ENCODE measurements at places on chromosomes 3 and 15.

DNA sequence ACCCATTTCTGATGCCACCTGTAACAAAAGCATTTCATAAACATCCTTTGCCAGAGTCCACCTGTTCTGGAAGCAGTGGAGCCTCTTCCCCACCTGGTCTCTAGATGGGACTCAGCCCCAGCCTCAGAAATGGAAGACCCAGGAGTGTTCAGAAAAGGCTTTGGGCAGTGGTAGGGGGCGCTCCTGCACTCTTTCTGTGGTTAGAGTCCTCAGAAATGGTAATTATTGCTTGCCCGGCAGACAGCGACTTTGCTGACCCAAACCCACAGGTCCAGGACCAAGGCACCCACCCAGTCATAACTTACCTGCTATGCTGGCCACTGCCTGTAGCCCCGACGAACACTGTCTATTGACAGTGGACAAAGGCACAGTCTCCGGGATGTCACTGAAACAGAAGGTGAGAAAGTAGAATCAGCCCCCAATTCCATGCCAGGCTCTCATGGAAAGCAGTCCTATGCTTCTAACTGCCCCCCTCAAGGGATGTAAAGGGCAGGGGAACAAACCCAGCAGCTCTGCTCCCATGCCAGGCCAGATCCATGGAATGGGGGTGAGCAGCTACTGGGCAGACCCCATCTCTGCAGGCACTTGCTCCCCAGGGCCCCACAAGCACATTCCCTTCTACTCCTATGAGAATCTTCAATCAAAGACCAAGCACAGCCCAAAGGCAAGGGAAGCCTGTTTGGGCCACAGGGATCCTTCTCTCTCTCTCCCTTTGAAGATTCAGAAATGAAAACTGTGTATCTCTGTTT lies 5.1 kb downstream of the ACAA1 start:
- no peak for DNase-seq

DNA sequence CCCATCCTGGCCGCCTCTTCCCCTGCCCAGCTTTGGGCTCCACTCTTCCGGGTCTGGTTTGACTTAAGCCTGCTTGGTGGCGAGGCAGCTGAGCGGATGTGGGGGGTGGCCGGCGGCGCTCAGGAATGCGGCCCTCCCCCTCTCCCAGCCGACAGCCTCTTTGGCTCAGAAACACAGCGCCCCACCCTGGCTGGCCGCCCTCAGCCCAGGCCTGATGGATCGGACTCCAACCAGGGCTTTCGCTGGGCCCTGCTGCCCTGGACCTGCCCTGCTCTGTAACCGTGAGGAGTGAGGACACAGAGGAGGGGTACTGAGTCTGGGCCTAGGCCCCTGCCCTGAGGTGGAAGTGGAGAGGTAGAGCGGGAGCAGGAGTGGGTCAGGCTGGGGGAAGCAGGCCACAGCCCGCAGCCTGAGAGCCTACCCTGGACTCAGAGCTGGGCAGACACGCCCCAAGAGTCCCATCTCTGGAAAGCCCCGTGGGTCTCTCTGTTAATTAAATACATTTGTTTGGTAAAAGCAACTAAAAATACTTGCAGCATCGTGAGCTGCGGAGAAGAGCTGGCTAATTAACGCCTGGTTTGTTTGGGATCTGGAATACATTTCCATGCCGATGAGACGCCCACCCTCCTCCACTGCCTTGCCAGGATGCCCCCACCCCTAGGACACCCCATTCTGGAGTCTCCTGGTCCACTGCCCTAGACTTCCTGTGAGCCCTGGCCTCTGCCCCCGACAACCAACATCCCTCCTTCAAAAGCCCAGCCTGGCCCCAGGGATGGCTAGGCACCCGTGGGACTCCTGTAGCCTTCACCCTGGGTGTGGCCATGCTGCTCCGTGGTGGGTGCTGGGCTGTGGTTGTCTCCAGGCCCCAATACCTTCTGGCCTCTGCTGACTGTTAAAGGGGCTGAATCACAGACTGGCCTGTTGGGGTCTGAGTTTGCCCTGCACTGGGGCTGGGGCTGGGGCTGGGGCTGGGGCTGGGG lies 19.6 kb downstream of the PLXNA1 start:
- peak; percentile 84 for DNase-seq

- DNase-seq: peak; percentile 34
Measured at GRCh38 chr3:12758025-12758781, 856 bp downstream of the TMEM40 start.

- no peak for DNase-seq
Measured at GRCh38 chr3:159146856-159147435, 345.1 kb downstream of the MFSD1 start.

GRCh38 chr3:156685752-156686151 lies 11.4 kb downstream of the TIPARP start:
- no peak for DNase-seq

DNA sequence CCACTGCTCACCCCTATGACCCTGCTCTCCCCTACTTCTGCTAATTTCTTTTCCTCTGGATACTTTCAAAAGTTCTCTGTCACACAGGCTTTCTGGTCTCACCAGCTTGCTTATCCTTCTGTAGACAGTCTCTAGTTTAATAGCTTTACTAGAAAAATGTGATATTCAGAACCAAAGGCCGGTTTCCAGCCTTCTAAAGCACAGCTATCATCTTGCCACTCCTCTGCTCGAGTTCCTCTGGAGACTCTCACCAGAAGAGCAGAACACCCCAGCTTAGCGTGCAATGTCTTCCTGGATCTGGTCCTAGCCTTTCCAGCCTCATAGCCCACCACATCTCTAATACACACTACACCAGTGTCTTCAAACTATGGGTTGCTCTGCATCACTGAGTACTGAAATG lies 1.8 kb upstream of the VPS8 start:
- no peak for DNase-seq

DNA sequence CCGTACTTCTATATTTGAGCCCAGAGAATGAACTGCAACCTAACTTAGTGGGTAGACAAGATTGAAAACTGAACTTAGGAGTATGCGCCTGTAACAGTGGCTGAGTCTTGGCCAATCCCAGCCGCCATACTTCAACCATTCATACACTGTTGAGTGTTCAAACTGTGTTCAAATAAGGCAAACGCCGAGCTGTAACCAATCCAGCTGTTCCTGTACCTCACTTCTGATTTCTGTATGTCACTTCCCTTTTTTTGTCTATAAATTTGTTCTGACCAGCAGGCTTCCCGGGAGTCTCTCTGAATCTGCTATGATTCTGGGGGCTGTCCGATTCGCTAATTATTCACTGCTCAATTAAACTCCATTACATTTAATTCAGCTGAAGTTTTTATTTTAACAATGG lies 58.6 kb upstream of the TPM1 start:
- no peak for DNase-seq

DNA sequence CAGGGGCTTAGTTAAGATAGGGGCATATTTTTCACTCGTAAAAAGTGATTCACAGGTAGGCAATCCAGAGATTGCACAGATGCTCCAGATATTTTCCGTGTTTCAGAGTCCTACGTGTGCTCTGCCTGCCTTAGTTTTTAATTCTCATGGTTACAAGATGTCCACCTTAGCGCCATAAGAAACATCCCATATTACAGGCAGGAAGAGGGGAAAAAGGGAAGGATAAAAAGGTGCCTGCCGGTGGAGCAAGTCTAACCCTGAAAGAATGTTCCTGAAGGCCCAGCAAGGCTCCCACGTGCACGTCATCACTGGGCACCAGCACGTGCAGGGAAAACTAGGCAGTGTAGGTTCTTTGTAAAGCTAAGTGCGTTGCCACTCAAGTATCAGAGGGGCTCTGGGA lies 10.1 kb upstream of the MOBP start:
- no peak for DNase-seq

DNA sequence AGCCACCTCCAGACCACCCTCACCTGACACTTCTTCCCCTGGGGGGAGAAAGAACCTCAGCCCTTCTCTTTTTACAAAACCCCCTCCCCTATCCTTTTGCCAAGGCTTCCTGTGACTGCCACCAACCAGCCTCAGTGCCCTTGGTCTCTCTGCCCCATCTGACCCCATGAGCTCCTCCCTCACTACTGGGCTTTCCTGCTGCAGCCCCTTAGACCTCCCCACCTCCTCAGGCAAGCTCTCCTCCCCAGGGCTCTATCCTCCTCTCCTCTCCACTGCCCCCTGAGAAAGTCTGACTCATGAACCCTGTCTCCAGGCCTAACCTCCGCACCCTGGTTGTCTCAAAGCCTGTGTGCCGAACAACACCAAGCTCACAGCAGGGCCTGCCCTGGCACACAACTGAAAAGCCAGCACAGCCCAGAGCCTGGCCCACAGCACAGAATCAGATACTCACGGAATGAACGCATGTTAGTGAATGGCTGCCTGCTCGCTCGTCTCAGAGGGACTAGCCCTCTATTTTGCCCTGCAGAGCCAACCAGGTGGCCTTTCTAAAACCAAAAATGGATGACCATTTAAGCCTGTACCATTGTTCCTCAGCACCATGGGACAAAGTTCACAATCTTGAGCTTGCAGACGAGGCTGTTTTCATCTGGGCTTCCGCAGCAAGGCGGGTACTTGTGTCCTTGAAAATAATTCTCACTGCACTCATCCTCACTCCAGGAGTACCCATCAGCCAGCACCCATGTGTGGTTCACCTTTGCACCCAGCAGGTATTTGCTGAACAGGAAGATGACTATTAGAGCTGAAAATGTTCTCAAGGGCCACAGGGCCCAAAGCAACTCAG lies 1.7 kb downstream of the CHDH start:
- no peak for DNase-seq

GRCh38 chr3:86949850-86950249 lies 41.1 kb downstream of the VGLL3 start:
- DNase-seq: no peak

GRCh38 chr3:34842706-34843480 lies 796.4 kb upstream of the ARPP21 start:
- no peak for DNase-seq

DNA sequence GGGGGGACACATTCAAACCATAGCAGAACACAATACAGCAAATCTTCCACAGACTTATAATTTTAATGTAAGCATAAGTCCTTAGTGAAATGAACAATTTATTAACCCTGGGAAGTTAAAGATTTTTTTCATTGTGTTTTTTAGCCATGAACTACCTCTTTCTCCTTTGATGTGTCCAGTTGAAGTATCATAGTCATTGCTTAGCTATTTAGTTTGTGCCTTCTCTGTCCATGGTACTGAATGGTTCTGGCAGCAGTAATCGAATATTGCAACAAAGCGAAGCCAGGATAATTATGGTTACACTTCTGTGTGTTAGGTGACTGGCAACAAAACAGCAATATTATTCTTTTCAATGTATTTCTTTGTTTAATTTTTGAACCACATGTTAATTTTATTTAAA lies 403.0 kb upstream of the ONECUT1 start:
- peak; percentile 14 for DNase-seq

DNA sequence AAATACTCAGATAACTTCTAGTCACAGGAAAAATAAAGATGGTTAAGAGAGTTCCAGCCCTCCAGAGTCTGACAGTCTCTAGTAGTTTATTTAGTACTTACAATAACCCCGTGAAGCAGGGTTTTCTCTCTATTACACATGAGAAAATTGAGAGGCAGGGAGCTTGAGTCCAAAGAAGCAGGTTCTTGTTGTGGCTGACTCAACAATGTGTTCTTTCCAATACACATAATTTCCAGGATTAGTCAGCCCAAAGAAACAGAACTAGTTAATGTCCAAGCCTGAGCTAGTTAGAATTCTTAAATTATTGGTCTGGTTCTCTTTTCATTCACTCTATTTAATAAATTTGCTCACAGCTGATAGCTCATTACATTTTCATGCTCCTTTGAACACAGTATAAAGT lies 49.9 kb downstream of the ALDH1A2 start:
- no peak for DNase-seq

DNA sequence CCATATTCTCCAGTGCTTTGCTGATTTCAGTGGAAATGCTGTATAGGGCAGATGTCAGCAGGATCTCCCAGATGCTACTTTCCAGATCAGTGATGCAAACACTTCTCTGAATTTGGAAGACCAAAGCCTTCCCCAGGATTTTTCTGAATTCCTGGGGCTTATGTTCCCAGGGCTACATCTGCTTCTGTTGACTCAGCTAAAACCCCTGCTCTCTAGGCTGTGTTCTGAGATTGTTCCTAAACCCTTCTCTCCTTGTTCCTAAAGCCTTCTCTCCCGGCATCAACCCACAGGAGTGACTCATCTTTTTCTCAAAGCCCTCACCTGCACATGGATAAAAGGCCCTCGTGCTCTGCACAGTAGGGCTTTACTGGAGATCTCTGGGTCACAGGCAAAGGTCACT lies 35.5 kb downstream of the FAH start:
- DNase-seq: no peak

DNA sequence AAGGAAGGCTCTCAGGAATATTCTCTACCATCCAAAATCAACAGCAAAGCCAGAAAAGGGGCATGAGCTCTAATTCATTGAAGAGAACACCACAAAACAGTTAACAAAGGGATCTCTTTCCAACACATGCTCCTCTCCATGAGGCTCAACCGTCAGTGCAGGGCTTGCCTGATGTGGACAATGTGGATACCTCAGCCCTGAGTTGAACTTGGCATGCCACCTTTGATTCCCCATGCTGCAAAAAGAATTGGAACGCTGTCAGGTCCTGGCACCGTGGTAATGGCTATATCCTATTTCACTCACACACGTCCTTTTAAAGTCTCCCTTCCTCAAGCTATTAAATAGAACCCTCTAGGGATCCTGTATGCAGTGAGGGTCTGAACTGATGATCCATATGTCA lies 30.7 kb upstream of the IP6K2 start:
- no peak for DNase-seq

GRCh38 chr3:155701882-155702465 lies 42.9 kb downstream of the PLCH1 start:
- peak; percentile 41 for DNase-seq

DNA sequence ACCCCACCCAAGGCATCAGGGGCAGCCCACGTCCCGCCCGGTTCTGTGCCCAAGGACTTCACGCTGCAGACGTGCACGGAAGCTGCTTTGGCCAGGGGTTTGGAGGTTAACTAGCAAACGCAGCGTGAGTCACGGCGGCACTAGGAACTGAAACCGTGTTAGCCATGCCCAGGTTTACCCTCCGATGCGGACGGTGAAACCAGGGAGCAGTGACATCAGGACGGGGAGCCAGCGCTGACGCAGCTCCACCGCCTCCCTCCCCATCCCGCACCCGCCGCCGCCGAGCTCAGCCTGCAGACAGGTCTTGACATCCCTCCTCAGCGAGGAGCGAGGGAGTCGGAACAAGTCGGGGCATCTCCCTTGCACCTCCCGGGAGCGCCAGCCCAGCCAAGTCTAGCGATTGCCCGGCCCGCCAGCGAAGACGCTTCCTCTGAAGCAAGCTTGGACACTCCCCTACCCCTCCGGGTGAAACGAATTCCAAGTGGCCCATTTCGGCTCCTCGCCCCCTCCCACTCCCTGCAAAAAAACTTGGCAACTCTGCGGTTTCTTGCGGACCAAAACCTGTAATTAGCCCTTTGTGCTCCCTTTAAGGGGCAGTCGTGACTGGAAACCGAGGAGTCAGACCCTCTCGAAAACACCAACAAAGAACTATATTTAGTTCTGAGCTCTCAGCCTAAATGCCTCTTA lies 1.4 kb upstream of the RAP2B start:
- peak; percentile 96 for DNase-seq

- DNase-seq: peak; percentile 34
Measured at GRCh38 chr3:158731938-158732855, at the start of gene RARRES1. Gene RARRES1 (minus strand): TSS chr3:158732457. CDS start chr3:158732415, 42 bp downstream.
